A549 treated with ZK216348 at 1 μM for 4 hours (cell line): ENCODE measurements at places on chromosomes 5 and 9. TPM values are rescaled to one million over a fixed set of nuclear protein-coding genes. Genes with fewer than 3 reads are reported as not detected.

The PDCD1LG2 gene
- 0.19 to 0.33 TPM (median 0.29 TPM) in 5 replicates for total RNA-seq

The ERCC8 gene
- 11.9 to 15.7 TPM (median 13.0 TPM) in 5 replicates for total RNA-seq

The CEL gene
- 0.51 to 1.3 TPM (median 0.83 TPM) in 5 replicates for total RNA-seq

The PTPRD gene
- total RNA-seq: 0.15 to 0.55 TPM (median 0.40 TPM) in 5 replicates

The MARCOL gene
- not detected in 5 replicates for total RNA-seq

The ORM2 gene
- total RNA-seq: not detected in 5 replicates

The PCDHA9 gene
- total RNA-seq: 0.04 TPM in 1 of 5 replicates, not detected in the others

The SLC4A9 gene
- 0.33 TPM in 1 of 5 replicates, not detected in the others for total RNA-seq

The CCNJL gene
- 10.5 to 14.3 TPM (median 13.6 TPM) in 5 replicates for total RNA-seq

The BHMT gene
- total RNA-seq: not detected in 5 replicates

The TSSK1B gene
- not detected in 5 replicates for total RNA-seq

The PTGER4 gene
- total RNA-seq: 2.5 to 3.3 TPM (median 2.9 TPM) in 5 replicates

The IL5 gene
- total RNA-seq: not detected in 5 replicates

The IL7R gene
- 0.19 to 0.55 TPM (median 0.35 TPM) in 5 replicates for total RNA-seq
